ENCODE measurements at places on chromosomes 3 and 15. TPM values are rescaled to one million over a fixed set of nuclear protein-coding genes. Genes with fewer than 3 reads are reported as not detected.

Gene GOLGA6L22
- not detected for total RNA-seq

Gene TRIM42
- not detected for total RNA-seq

GRCh38 chr3:189557824-189558223, 73.4 kb upstream of the TP63 start:
- no peak for DNase-seq

DNA sequence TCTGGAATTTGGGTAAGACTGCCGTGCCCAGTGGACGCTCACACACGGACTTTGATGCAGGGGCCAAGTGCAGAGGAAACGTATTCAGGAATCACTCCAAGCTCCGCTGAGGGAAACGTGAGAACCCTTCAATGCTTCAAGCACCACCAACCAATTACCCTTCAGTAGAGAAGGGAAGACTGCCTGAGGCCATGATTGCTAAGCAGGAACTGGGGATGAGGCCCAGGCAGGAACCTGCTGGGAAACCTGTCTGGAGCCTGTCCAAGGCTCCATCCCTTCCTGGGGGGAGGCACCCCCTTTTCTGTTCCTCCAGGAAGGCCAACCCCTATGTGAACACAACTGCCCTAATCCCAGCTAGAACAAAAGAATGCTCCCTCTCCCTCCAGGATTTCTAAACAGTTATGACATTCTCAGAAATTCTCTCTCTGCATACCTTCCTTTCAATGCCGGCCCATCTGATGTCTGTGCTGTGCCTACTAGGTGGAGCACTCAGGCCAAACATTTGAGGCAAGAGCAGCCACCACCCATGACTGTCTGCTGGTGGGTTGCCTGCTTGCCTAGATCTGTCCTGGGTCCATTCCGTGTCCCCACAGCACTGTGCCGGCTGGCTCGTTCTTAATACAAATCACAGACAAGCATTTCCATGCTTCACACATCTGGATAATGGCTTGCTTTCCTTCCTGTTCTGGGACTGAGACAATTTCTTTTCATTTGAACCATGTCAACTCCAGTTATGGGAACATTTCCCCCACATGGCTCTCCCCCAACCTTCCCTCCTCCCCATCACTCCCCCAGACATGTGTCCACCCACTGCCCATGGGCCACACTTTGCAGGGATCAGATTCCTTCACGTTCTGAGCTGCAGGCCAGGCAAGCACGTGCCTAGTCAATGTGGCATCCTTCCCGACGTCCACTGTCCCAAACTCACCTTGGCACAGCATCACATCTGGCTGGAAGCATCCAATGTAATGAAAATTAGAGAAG, 149.4 kb downstream of the ADAMTS17 start:
- no peak for DNase-seq

Gene RAB6B
- 4.3 TPM for total RNA-seq

Gene VGLL4
- 93.2 TPM for total RNA-seq

DNA sequence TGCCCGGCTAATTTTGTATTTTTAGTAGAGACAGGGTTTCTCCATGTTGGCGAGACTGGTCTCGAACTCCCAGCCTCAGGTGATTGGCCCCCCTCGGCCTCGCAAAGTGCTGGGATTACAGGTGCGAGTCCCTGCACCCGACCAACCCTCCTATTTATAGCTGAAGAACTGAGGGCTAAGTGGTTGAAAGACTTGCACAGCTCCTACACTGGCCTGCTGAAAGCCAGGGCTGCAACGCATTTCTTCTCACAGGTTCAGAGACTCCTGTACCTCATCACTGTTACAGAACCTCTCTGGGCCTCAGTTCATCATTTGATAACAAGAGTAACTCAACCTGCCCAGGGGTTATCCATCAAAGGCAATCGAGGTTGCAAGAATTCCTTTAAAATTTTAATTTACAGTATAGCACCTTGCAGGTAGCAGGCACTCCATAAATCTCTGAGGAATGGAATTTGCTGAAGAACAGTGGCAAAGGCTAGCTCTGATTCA, 626.5 kb upstream of the TBL1XR1 start:
- no peak for DNase-seq

- DNase-seq: peak; percentile 88
Measured at GRCh38 chr15:100818927-100819326, 60.7 kb upstream of the ALDH1A3 start.

Gene PTH1R
- total RNA-seq: 23.6 TPM

DNA sequence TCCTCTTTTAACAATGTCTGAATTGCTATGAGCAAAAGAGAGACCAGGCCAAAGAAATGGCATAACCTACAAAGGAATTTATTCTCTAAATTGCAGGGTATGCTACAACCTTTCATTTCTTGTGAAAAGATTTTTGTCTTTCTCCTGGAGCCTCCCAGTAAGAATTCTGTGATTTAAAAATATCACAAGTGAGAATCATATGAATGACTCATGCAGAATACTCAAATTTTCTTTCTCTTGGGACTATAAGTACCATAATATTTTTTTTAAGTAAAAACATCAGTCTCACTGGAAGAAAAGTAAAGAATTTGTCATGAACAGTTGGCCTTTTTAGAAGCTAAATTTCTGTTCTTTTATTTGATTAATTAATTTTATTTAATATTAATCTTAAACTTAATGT, 26.3 kb downstream of the SYNPR start:
- no peak for DNase-seq

Gene NPAP1
- not detected for total RNA-seq

Gene FSIP1
- total RNA-seq: 0.41 TPM

DNA sequence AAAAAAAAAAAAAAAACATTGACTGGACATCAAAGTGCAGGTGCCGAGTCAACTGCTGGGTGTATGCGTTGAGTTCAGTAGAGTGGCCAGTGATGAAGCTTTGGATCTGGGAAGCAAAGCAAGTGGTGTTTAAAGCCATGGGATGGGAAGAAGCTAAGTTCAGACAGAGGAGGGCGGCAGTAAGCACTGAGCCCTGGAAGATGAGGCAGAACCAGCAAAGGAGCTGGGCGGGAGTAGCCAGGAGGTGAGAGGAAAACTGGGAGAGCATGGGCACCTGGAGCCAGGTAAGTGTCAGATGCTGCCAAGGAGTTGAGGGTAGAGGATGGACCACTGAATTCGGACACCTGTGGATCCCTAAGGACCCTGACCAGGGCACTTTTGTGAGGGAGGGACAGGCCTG, 11.4 kb upstream of the GNAI2 start:
- DNase-seq: no peak

GRCh38 chr3:131620977-131621376, 118.2 kb upstream of the MRPL3 start:
- no peak for DNase-seq

DNA sequence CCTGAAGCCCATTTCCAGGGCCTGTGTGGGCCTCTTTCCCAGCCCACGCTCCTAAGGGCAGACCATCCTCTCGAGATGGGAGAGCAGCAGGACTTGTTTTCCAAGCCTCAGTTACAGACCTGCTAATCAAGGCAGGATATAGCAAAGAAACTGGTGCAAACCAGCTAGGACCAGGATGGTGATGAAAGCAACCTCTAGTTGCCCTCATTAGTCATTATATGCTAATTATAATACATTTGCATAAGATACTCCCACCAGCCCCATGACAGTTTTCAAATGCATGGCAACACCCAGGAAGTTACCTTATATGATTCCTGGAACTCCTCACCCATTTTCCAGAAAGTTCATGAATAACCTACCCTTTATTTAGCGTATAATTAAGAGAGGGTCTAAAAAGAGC, 34.4 kb upstream of the TRH start:
- DNase-seq: no peak

GRCh38 chr3:10764259-10765051, 51.6 kb upstream of the SLC6A11 start:
- no peak for DNase-seq

DNA sequence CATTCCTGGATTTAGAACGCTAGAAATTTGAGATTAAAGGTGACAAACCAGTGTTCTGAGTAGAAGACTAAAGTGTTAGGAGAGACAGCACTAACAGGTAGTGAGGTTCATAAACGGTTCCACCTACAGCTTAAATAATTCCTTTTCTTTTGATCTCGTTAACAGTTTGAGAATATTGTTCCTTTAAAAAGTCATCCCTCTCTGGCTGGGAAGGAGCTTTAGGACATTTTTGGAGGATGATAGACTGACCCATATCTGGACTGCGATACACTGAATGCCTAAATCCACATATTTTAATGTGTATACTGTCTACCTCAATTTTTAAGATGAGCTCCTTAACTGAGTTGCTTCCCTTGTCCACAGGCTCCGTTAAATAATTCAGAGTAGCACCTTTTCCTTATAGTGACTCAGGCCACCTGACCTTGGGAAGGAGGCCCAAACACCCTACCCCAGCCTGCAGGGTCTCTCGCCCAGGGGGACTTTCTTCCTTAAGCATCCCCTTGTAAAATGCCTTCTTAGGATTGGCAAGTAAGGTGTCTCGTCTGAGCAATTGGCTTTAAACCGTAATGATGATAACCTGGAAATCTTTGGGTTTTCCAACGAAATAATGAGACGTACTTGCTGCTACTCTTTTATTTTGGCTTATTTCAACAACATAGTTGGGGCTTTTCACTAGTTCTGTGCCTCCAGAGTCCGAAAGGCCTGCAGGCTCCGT, 3.3 kb downstream of the TRIM71 start:
- no peak for DNase-seq

Gene A4GNT
- total RNA-seq: not detected

GRCh38 chr3:62876064-62876463, 848 bp upstream of the CADPS start:
- DNase-seq: peak; percentile 72

Gene NOX5
- total RNA-seq: not detected

Gene FBXW12
- total RNA-seq: 0.68 TPM

DNA sequence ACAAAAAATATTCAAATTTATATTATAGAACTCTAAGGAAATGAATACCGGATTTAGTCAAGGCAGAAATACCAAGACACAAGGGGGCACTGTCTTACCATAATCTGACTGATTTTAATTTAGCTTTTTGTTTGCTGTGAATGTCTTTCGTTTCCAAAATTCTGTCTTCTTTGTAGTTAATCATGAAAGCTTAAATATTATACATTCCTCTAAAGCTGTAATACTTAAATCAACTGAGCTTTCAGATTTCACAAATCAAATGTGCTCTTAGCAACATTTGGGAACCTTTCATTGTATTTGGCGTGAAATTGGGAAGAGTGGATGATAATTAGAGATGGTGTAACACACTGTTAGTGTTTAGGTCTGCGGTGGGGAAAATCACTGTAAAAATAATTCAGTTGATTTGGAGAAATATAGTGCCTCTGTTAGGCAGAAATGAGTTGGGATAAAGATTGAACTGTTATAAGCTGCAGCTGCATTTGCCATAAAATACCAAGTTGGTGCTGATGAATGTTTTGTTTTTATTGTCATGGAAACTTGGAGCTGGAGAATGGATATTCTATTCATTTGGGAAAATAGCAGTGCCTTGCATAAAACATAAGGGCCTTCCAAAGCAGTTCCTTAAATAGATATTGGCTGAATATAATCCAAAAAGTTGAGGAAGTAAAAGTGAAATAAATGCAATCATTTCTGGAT, 228.2 kb downstream of the TCF12 start:
- peak; percentile 52 for DNase-seq

- DNase-seq: no peak
Measured at GRCh38 chr3:12999147-13000140, 73.8 kb downstream of the IQSEC1 start.

DNA sequence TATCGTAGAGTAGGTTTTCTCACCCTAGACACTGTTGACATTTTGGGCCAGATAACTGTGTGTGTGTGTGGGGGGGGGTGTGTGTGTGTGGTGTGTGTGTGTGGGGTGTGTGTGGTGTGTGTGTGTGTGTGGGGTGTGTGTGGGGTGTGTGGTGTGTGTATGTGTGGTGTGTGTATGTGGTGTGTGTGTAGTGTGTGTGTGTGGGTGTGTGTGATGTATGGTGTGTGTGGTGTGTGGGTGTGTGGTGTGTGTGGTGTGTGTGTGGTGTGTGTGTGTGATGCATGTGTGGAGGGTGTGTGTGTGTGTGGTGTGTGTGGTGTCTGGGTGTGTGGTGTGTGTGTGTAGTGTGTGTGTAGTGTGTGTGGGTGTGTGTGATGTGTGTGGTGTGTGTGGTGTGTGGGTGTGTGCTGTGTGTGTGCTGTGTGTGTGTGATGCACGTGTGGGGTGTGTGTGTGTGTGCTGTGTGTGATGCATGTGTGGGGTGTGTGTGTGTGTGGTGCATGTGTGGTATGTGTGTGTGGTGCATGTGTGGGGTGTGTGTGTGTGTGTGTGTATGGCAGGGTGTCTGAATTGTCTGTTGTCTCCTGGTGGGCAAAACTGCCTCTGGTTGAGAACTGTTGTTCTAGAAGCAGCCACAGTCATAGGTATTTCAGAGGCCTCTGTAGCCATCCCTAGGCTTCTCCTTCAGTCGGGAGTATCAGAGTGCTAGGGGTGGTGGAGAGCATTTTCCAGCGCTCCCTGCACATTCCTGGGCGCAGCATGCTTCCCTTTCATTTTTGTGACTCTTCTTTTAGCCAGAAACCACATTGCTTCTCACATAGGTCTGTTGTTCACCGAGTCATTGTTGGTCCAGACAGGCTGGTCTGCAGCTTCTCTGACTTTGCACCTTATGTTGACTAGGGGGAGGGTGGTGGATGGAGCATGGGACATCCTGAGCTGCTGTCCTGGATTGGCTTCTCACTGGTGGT, 84.4 kb downstream of the THSD4 start:
- DNase-seq: no peak
